ENCODE measurements at places on chromosomes 3 and 15.
A peak's percentile ranks its signal among the peaks of the same experiment; 100 is the strongest.

- DNase-seq: no peak
These were observed 70.0 kb downstream of the EXOG start for GRCh38 chr3:38566215-38566528.

DNA sequence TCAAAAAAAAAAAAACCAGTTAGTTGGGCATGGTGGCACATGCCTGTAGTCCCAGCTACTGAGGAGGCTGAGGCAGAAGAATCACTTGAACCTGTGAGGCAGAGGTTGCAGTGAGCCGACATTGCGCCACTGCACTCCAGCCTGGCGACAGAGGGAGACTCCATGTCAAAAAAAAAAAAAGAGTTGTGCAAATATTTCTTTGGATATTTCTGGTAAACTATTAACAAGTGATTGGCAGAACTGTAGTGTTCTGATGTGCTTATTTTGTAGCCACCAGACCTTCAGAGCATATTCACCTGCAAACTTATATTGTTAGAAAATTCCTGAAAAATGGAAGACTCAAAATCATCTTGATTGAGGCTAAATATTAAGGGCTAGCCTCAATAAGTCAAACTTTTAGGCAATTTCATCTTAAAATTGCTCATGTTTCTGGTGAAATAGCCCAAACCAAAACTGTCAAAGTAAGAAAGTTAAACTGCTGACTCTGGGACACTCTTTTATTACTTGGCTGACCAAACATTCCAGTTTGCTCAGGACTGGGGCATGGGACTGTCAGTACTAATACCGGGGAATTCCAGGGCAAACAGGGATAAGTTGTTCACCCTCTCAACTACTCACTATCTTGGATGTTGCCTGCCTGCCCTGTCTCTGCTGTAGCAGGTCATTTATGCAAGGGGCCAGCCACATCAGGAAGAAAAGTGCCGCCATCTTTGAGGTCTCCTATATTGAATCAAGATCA, 37.0 kb downstream of the ABHD2 start:
- peak; percentile 49 for DNase-seq

DNA sequence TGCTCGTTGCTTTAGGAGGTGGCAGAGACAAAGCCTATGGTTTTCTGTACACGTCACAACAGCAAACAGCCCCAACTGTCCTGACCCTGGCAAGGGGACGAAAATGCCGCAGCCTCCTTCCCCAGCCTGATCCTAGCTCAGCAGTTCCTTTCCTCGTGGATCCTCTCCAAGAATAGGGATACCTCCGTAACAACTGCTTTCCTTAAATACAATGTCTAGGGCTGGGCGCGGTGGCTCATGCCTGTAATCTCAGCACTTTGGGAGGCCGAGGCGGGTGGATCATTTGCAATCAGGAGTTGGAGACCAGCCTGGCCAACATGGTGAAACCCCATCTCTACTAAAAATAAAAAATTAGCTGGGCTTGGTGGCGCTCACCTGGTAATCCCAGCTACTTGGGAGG, 17.0 kb downstream of the MAP6D1 start:
- DNase-seq: no peak

GRCh38 chr3:66789580-66790237, 208.4 kb upstream of the KBTBD8 start:
- DNase-seq: no peak

DNA sequence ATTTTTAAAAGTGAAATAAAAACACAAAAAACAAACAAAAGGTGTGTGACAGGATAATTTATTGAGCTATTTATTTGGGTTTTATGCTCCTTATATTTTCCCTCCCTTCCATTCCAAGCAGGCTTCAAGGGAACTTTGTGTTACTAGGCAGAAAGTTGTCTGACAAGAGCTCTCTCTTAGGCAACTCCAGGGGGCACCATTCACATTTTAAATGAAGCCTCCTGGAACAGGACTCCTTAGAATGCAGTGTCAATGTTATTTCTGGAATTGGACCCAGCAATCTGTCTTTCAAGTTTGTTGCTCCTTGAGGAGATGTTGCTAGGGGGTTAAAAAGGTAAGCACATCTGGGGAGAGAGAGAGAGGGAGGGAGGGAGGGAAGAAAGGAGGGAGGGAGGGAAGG, 5.4 kb upstream of the RFX7 start:
- DNase-seq: peak; percentile 56

DNA sequence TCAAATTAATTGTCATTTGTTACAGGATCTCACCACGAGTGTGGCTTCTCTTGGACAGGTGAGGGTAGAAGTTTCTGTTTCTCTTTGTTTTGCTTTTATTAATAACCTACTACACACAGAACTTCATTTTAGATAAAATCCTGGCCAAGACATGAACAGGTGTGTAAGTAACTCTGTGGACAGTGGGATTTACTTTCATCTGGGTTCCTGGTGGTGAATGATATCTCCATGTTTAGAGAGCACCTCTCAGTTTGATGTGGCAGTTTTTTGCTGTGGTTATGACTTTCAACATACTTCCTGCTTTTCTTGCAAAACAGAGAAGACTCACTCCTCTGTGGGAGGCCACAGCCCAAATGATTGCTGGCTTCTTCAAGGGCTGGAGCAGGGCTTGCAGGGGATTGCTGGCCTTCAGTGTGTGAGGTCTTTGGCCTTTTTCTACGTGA, 71.1 kb upstream of the XCR1 start:
- DNase-seq: peak; percentile 44

DNA sequence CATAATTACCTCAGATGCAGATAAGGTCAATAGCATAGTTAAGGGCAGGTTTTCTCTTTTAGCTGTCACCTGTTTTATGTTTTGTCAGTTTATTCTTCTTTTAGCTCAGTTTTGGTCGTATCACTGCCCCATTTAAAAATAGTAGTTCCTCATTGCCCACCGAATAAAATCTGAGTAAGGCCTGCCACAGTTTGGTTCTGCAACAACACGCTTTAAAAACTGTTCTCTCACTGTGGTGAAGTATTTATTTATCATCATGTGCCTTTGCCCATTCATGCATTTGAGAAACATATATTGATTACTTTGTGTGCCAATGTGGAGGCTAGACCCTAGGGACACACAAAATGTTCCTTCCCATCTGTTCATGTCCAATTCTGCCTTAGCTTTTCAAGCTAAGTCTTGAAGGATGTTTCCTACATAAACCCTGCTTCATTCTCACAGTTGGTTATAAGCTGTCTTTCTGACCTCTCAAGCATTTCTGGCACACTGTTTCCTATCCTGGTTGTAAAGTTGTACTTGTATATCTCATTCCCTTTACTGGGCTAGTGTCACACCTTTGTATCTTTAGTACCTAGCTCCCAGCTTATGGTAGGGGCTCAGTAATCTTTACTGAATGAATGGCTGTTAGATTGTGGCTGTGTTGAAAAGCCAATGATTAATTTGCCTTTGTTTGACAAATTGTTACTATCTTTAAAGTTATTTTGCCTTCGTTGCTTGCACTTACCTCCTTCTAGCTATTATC, 23.9 kb downstream of the AKAP13 start:
- DNase-seq: no peak

DNA sequence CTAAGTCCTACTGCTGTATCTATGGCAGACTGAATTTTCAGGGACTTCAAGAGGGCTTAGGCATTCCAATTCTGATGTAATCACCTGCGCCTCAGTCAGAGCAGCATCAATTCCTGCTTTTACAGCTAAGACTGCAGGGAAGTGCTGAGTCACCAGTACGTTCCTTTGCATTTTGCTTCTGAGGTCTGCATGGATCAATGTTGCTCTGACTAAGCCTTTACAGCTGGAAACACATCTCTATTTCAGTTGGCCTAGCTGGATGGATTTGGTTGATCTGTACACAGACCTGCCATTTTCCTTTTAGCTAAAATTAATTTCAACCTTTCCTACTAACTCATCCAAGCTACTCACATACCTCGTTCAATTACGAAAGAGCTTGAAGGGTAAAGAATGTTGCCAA, 51.3 kb downstream of the ETV5 start:
- DNase-seq: peak; percentile 81

- DNase-seq: no peak
These were observed 145.9 kb upstream of the LIPC start for GRCh38 chr15:58285921-58286278.

DNA sequence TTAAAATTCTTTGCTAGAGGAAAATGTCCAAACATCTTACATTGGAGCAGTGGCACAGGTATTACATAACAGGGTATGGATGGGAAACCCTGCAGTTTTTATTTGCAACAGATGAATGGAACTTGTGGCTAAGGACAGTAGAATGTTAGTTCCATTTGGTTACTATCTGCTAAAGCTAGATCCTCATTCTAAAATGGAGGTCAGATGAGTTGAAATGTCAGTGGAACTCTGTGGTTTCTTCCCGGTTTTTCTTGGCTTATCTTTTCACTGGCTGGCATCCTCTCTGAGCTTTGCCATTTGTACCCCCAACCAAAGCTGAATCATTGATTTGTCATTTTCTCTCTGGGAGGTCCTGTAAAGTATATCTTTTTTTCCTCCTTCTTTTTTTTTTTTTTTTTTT, 68.9 kb downstream of the ARMC8 start:
- DNase-seq: no peak

DNA sequence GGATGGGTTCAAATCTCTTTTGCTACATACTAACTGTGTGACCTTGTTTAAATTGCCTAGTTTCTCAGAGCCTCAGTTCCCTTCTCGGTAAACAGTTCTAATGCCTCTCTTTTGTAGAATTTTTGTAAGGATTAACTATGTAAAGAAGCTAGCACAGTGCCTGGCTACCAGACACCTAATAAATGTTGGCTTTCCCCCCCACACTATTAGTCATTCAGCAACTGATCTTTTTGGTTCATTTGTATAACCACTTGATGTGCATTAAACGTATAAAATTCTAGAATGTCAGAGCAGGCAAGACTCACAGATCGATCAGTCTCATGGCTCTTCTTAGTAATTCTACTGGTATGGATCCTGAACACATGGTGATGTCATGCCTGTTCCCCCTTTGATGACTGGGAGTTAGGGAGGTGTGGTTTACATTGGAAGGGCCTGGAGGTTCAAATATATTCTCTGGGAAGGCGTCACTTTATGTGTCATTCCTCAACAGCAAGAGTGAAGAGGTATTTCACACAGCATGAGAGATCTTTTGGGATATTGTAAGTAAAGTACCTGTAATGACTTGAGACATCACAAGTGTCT, 6.5 kb downstream of the TAGLN3 start:
- DNase-seq: peak; percentile 80

DNA sequence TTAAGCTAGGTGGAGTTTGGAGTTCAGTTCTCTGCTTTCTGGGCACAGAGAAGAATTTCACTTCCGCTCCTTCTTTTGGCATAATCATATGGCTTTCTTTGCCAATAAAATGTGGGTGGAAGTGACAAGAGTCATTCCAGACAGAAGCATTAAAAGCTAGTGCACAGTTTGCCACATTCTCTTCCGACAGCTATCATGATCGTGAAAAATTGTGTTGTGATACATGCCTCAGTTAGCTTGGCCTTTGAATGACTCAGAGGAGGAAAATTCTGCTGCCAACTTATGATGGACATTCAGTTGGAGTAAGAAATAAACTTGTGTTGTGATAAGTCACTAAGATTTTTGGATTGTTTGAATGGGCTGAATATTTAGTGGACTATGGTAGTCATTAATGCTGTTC, 291.7 kb upstream of the SATB1 start:
- peak; percentile 5 for DNase-seq

DNA sequence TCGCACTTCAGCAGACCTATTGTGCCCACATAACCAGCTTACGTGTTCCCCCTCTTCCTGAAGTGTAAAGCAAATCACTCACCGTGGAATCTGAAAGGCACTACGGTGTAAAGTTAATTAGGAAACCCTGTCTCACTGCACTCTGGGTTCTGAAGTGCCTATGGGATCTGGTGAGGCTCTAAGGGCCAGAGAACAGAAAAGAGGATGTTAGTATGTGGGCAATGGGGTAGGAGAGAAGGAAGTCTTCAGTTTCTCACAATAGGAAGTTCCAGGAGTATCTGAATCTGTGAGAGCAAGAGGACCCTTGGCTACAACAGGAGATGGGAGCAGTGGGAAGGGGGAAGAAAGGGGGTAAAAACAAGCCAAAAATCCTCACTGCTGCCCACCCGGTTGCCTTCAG, 71.4 kb downstream of the ITGB5 start:
- DNase-seq: no peak

DNA sequence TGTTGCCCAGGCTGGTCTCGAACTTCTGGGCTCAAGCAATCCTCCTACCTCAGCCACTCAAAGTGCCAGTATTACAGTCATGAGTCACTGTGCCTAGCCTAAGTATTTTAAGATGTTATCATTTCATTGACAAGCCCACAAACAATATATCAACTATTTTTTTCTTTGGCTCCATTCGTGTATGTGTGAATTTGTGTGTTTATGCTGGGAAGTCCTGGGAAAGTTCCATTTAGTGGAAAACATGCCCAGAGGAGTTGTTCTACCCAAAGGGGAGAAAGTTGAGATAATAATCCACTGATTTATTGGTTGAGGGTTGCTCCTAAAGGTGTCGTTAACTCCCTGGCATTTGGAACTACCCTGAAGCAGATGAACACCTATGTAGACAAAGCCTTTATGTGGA, 58.8 kb downstream of the KIF9 start:
- DNase-seq: no peak

DNA sequence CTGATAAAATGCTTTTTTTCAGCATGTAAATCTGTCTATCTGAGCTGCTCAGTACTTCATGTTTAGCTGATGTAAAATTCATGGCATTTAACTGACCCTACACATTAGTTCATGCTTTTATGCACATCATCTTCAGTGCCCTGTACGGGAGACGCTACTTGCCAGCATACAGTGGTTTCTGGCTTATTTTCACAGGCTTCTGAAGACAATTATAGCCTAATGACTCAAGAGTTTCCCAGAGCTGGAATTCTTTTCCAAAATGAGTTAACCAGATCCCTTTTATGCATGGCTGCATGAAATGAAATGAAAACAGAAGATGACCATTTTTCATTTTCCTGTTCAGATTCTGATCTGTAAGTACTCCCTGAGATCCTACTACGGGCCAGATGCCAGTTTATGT, 1061.5 kb downstream of the ROBO2 start:
- DNase-seq: no peak

DNA sequence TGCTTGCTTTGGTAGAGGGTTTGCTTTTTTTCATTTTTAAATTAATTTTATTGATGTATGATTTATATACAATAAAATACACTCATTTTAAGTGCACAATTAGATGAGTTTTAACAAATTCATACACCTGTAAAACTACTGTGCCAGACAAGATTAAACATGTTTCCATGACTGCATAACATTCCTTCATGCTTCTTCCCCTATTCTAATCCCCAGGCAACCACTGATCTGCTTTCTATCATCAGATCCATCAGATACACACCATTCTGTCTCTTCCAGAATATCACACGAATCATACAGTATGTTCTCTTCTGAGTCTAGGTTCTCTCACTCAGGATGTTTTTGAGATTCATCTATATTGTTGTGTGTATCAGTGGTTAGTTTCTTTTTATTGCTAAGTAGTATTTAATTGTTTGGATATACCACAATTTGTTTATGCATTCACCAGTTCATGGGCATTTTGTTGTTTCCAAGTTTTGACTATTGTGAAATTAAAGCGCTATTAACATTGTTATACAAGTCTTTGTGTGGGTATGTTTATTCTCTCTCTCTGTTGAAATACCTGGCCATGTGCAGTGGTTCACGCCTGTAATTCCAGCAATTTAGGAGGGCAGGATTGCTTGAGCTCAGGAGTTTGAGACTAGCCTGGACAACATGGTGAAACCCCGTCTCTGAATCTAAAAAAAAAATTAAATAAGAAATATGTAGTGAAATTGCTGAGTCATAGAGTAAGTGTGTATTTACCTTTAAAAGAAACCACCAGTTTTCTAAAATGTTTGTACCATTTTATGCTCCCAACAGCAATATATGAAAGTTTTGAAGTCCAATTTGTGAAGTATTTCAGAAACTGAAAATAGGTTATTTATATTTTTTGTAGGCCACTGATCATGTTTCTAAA, 7.0 kb upstream of the TFG start:
- DNase-seq: peak; percentile 87

GRCh38 chr15:67124111-67124510, 58.7 kb downstream of the SMAD3 start:
- peak; percentile 72 for DNase-seq
